Lung microvascular endothelial cell (primary cell): ENCODE measurements at places on chromosomes 6 and 20.

- no peak for DNase-seq
Observed at GRCh38 chr20:56592817-56593216, 36.3 kb upstream of the TFAP2C start.

- no peak for DNase-seq
Observed at GRCh38 chr6:96450770-96451130, 70.9 kb upstream of the UFL1 start.

DNA sequence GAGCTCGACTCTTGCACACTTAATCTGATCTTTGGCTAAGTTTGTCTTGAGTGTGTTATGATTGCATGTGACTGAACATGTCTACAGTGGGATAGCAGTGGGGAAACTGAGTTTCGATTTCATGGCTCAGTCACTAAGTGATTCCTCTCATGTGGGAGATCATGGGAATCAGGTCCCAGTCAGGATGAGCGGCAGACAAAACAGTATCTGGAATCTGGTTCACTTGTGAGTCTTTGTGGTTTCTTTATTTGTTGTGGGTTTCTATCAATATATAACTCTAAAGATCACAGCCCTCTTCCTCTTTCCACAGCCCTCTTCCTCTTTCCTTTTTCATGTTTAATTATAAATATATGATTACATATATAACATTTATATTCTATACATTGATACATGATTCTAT, 4.0 kb downstream of the RPP21 start:
- no peak for DNase-seq

GRCh38 chr6:42226161-42226611, 8.5 kb upstream of the MRPS10 start:
- peak; percentile 65 for DNase-seq

DNA sequence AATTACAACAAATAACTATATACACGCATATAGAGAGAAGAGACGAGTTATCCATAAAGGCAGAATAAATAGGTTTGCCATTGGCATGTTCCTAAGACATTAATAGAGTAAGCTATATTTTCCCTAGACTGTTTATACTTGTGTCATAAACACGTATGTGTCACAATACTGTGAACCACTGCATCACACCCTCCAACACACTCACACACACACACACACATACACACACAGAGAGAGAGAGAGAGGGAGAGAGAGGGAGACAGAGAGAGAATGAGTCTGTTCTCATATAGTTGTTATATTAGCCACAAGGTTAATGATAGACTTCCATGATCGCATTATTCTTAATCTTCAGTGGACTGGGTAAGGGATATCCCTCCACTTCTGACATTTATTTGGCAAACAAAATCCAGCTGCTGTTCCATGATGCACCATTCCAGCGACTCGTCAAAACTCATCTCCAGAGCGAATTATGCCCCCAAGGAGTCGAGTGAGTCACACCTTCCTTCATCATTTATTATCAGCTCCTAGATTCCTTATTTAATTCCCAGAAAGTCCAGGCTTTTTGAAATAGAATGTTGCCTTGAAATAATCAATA, 82.8 kb upstream of the HIVEP1 start:
- DNase-seq: no peak
